ENCODE measurements at places on chromosomes 1 and 21. TPM values are rescaled to one million over a fixed set of nuclear protein-coding genes. Genes with fewer than 3 reads are reported as not detected.

DNA sequence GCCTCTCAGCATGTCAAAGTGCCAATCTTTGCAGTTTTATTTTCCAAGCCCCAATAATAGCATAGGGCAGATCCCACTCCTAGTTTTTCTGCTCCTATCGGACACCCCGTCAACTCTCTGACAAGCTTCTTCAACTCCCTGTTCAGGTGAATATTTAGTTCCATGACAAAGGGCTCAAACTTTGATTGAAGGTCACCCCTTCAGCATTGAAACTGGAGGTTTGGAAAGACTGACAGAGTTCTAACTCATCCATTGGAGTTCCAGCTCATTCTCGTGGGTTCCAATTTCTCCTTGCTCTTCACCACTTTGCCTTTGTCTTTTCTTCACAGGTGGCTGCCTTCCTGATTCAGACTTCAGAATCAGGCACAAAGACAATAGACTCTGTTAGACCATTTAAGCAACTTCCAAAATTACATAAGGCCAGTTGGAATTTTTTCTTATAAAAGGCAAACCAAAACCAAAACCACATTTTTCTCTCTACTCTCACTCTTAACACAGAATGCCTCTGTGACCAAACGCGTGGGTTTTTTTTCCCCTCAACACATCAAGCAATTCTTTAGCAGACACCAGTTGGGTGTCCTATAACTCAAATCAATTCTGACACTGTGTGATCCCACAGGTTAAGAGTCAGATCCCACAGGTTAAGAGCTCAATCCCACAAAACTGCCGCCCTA lies 169.3 kb upstream of the USP25 start:
- no peaks in the 10 kb centered on the region for H3K4me1 ChIP-seq
- H3K4me3 ChIP-seq: no peak overlapping the region
- H3K27ac ChIP-seq: no peak overlapping the region
- H3K27me3 ChIP-seq: no peaks in the 10 kb centered on the region
- no peaks in the 10 kb centered on the region for H3K36me3 ChIP-seq
- no peak for DNase-seq

DNA sequence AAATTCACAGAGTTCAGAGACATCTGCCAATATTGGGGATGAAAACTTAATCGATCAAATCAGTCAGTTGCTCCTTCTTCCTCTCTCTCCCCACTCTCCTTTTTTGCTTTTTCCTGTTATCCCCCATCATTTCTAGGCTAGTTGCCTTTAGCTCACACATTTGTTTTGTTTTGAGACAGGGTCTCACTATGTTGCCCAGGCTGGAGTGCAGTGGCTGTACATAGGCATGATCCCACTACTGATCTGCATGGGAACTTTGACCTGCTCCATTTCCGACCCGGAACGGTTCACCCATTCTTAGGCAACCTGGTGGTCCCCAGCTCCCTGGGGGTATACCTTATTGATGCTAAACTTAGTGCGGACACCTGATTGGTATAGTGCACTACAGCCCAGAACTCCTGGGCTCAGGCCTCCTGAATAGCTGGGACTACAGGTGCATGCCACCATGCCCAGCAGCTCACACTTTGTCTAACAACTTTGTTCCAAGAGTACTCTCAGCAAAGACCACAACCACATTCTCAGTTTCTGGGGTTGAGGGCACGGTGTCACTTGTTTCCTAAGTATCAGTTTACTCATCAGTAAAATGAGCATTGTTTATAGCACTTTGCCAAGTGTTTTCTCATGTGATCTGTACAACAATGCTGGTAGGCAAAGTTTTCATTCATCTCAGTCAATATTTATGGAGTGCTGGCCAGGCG lies 6.7 kb upstream of the ELOA start:
- no peak overlapping the region for H3K27ac ChIP-seq
- H3K4me3 ChIP-seq: no peak overlapping the region
- H3K27me3 ChIP-seq: no peaks in the 10 kb centered on the region
- no peaks in the 10 kb centered on the region for H3K36me3 ChIP-seq
- H3K4me1 ChIP-seq: no peaks in the 10 kb centered on the region

NPHS2 gene
- total RNA-seq: not detected

DNA sequence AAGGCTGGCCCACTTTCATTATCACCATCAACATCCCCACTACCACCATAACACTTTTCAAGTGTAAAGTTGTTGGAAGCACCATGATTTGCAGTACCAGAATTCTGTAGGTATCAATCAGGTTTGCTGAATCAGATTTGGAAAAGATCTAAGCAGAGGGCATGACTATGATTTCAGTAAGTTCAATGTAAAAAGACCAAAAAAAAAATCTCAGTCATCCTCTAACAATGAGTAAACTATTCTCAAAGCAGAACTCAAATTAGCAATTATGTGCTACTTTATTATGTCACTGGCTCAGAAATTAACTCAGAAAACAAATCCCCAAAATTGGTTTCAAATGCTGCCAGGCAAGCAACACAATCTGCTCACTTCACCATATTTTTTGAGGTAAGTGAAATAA lies 187.8 kb upstream of the HP1BP3 start:
- H3K27me3 ChIP-seq: no peaks in the 10 kb centered on the region
- DNase-seq: no peak
- peaks cover 35% of the 10 kb centered on the region for H3K36me3 ChIP-seq
- no peak overlapping the region for H3K27ac ChIP-seq
- no peak overlapping the region for H3K4me3 ChIP-seq

CDA gene
- not detected for total RNA-seq

CNIH3 gene
- 4.7 TPM for total RNA-seq

PHF13 gene
- 5.7 TPM for total RNA-seq
